ENCODE measurements at places on chromosomes 7 and 10. TPM values are rescaled to one million over a fixed set of nuclear protein-coding genes. Genes with fewer than 3 reads are reported as not detected.

TMEM184A gene
- total RNA-seq, result 0.06 TPM

SLIT1 gene
- total RNA-seq, result 0.19 TPM

- DNase-seq, result no peak
Measured at GRCh38 chr10:112203328-112204076, 19.9 kb upstream of the GPAM start.

GRCh38 chr7:40733114-40733513 is 598.3 kb downstream of the SUGCT start:
- no peak for DNase-seq

Measured in aorta (tissue), 5 donors.